ENCODE measurements at places on chromosomes 11 and 22.
A peak's percentile ranks its signal among the peaks of the same experiment; 100 is the strongest.

- DNase-seq, result no peak
These were observed 183.4 kb downstream of the BCR start for GRCh38 chr22:23363683-23364082.

DNA sequence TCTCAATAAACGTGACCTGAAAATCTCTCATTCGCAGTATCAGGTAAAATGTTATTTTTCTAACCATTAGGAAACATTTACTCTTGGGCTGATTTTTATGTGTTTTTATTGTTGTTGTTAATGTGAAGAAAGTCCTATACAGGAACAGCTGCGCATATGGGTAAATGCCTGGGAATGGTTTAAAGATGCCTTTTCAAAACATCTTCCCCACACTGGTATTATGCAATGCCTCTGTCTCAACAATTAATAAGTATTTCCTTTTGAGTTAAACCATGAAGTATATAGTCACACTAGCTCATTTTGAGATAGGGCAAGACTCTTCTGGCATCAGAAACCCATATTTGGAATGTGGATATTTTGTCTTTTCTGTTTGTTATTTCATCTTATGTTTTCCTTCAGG is 13.7 kb upstream of the LIN7C start:
- DNase-seq, result no peak

GRCh38 chr22:31347251-31348008 is 1.3 kb upstream of the PATZ1 start:
- DNase-seq, result peak; percentile 71

DNA sequence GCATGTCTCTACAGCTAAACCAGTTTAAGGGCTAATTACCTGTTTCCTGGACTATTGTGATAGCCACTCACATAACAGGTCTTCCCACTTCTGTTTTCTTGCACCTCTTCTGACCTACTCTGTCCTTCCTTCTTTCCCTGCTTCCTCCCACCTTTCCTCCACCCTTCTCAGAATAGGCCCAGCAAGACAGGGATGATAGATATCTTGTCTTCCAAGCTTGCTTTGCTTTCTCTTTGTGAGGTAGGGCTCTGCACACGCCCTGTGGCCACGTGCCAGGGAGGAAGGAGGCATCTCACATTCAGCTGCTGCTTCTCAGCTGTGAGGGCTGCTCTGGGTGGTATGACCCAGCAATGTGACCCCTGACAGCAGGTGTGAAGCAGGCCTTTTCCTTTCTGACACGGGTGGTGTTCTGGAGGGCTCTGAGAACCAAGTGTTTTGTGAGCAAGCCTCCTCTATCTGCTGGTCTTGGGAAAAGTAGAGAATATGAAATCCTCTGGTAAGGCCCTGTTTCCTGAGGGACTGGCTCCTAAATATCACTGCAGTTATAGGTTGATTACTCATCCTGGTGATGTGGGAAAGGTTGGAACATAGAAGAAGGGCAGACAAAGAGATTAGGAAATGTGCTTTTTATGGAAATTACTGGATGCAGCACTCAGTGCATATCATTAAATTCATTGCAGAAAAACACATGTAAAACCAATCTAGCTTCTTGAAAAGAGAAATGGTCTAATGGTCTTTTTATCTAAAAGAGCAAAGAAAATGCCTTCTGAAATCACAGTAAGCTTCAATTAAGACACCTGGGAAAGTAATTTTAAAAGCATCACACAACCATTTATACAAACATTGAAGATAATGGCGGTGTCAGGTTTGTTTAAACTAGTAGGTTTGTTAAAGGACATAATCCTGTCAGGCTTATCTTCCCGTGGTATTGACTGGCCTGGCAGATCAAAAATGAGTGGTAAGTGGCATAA is 8.5 kb downstream of the AMOTL1 start:
- no peak for DNase-seq

- no peak for DNase-seq
These were observed 31.8 kb downstream of the YPEL1 start for GRCh38 chr22:21703684-21704316.

- no peak for DNase-seq
These were observed 56.4 kb downstream of the MN1 start for GRCh38 chr22:27745154-27745553.
